Omental fat pad (tissue), 4 donors: ENCODE measurements at places on chromosomes 4 and X.

DNA sequence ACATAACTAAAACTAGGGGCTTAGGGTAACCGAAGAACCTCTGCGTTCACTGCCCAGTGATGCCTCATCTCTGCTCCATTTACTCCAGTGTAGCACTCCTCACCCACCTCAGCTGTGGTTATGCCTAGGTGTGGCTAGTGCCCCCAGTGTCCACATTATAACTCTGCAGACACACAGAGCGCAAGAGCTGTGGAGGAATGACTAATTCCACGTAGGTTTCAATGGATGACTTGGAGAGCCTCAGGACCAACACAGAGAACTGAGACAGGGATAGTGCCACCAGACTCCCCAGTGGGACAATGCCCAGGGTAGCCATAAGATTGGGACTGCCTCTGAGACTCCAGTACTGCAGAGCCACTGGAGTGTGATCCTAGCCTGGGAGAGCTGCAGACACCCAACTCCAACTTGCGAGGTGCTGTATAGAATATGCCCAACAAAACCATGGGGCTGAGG lies 542.4 kb upstream of the DIPK2B start:
- no peak for DNase-seq

DNA sequence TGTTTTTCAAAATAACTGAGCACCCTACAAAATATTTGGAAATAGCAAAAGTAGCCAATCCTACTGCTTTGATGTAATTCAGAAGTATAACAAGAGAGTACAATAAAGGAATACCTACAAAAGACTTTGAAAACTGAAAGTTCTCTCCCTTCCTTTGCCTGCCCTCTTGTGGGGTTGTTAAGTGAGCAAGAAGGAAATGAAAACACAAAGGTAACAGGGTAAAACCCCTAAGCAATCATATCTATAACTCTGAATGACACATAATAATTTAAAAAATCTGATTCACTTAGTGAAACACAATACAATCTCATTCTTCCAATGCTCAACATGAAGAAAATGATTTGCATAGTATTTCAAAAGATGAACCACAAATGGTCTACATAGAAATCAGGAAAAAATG lies 98.2 kb downstream of the FRYL start:
- DNase-seq = no peak

GRCh38 chr4:153514688-153515426 lies 48.7 kb downstream of the TMEM131L start:
- DNase-seq = no peak

DNA sequence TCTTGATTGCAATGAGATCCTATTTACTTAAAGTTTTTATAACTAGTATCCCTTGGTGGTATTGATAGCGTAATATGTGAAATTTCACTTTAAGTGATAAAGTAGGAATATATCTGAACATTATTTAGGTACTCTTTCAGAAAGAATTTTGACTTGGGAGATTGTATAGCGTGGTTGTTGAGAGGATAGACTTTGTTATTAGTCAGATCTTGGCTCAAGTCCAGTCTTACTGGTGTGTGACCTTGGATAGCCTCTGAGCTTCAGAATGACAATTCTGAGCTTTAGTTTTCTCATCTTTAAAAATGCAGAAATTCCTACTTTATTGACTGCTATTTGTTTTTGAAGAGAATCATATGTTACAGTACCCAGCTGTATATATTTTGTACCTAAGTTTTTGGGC lies 32.6 kb downstream of the DCK start:
- no peak for DNase-seq

DNA sequence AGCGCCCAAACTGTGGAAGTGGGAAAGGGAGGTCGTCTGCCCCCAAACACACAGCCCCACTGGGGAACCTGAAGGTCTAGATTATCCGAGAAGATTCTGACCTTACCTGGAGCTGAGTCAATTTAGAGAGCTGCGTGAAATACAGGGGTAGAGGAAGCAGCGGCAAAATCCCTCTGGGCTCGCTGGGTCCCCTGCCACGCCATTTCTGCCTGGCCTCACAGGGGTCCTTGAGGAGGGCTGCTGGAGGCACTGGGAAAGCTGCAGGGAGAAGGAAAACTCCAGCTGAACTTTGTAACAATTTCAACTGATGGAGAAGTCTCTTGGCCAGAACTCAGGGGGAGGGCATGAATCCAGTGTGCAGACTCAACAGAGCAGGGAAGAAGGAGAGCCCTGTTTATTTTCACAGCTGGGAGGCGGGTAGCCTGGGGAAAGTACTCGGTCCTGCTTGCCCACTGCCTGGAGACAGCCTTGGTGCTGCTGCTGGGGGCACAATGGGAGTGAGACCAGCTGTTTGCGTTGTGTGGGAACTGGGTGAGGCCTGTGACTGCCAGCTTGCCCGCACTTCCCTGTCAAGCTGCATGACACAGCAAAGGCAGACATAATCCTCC lies 93.2 kb upstream of the MAPK10 start:
- no peak for DNase-seq

DNA sequence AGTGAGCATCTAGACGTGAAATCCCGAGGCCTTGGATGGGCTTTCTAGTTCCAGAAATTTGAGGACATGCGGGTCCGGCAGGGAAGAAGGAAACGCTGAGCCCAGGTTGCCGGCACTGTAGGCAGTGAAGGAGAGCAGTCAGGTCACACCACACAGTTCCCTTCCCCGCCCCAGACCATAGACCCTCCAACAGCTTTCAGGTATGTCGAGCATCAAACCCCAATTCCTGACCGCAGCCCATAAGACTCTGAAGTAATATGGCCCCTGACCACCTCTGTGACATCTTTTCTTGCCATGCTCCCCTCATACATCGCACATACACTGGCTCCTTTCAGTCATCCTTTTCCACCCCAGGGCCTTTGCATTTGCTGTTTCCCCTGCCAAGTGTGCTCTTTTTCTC lies 23.0 kb downstream of the RTL5 start:
- DNase-seq = no peak

DNA sequence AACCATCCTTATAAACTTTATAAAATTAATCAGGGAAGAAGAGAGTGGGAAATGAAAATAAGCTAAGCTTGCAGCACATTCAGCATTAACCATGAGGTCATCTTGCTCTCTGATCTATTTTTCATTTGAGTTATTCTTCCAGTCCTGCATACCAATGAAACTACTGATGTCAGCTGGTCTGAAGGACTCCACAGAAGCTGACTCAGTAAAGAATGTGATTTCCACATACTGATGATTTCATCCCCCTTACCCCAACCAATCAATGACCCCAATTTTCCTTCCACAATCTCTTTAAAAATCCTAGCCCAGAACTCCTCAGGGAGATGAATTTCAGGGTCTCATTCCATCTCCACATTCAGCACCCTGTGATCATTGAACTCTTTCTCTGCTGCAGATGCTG lies 18.8 kb upstream of the DSPP start:
- DNase-seq = no peak

DNA sequence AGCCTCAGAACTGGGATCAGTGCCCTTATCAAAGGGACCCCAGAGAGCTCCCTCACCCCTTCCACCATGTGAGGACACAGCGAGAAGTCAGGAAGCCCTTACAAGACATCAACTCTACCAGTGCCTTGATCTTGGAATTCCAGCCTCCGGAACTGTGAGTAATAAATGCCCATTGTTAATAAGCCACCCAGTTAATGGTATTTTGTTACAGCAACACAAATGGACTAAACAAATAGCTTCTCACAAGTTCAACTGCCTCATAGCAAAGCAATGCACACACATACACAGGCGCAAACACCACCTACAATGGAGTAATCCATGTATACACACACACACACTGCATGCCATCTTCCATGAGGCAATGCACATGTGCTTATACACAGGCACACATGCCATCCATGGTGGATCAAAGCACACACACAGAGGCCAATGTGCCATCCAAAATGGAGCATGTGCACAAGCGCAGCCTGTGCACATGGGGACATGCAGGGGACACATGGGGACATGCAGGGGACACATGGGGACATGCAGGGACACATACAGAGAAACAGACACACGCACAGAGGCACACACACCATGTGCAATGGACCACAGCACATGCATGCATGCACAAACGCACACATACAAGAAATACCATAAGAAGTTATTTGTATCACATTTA lies 137.6 kb upstream of the TBL1X start:
- no peak for DNase-seq

- no peak for DNase-seq
Observed at GRCh38 chr4:174828845-174829701, at the start of gene GLRA3. Gene GLRA3, minus strand, starts transcription at chr4:174829247. Its CDS starts 436 bp downstream, at chr4:174828811.

DNA sequence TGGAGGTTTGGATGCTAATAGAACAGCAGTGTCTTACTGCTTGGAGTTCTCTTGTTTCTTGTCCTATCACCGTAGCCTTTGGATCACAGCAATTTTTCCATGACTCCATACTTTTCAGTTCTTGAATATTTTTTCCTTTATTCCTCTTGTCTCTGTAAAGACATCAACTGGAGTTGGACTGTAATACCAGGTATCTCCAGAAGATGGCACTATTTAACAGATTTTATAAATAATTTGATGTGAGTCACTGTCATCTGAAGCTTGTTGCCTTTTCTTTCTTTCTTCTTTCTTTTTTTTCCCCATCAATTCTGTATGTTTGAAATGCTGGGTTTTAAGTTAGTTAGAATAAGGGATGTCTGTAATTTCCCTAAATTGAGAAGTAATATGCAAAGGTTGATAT lies 24.1 kb downstream of the HPRT1 start:
- no peak for DNase-seq

GRCh38 chr4:177696438-177696966 lies 254.3 kb upstream of the AGA start:
- no peak for DNase-seq

GRCh38 chrX:11363069-11363594 lies 69.9 kb downstream of the AMELX start:
- no peak for DNase-seq

GRCh38 chr4:88802585-88803286 lies 105.1 kb upstream of the NAP1L5 start:
- DNase-seq = no peak

- no peak for DNase-seq
Observed at GRCh38 chr4:183823434-183823833, 81.7 kb upstream of the STOX2 start.

DNA sequence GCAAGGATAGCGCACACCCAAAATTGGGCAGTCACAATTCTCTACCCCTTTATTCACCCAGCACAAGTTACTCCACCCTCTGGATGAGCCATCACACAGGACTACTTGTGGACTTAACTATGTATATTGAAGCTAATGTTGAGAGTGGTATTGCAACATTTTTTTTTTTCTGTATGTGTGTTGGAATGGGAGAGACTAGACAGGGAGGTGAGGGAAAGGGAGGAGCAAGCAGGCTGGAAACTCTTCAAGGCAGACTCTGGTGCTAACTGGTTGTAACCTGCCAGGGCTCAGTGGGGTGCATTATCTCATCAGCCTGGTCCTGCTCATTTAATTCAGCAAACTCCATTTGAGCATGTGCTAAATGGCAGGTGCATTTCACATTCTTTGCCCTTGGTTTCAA lies 18.4 kb upstream of the CWH43 start:
- DNase-seq = no peak

DNA sequence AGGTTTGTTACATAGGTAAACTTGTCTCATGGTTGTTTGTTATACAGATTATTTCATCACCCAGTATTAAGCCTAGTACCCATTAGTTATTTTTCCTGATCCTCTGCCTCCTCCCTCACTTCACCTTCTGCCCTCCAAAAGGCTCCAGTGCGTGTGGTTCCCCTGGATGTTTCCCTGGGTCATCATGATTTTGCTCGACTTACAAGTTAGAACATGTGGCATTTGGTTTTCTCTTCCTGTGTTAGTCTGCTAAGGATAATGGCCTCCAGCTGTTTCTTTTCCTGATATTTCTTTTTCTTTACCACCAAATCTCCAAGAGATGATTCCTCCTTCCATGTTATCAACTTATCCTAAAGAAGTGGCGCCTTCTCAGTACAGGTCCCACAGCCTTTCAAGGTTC lies 543.1 kb upstream of the ADGRL3 start:
- no peak for DNase-seq

DNA sequence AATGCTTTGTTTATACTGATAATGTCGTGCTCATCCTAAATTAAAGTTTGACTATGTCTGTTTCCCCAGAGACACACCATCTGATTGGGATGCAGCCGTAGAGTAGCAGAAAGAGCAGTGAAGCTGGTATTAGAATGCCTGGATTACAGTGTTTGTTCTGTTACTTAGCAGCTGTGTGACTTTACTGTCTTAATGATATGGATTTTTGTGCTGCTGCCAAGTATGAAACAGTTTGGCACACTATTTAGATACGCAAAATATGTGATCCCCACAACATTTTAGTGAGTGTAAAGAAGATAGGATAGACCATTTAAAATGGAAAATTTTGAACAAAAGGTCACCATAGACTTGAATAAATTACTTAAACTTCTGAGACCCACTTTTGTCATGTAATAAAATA lies 1.2 kb upstream of the CHIC1 start:
- no peak for DNase-seq

GRCh38 chrX:146581981-146582712 lies 227.4 kb upstream of the CXorf51B start:
- no peak for DNase-seq

- DNase-seq = no peak
Observed at GRCh38 chrX:71195964-71196649, 26.9 kb upstream of the GJB1 start.

DNA sequence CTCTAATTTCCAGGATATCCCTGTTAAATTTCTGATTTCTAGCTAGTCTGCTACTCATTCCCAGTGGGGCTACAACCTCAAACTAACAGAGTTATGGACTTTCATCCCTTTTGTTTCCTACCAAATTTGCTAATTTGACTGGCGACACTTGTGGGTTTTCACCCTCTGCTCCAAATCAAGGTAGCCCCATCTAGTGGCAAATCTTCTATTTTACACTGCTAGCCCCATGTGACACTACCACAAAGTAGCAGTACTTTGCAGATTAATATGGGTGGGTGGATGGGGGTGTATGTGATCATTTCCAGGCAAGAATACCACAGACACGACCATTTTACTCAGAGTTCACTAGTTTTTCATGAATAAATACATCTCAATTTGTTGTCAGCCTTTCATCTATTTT lies 150.3 kb downstream of the MSL3 start:
- DNase-seq = no peak

DNA sequence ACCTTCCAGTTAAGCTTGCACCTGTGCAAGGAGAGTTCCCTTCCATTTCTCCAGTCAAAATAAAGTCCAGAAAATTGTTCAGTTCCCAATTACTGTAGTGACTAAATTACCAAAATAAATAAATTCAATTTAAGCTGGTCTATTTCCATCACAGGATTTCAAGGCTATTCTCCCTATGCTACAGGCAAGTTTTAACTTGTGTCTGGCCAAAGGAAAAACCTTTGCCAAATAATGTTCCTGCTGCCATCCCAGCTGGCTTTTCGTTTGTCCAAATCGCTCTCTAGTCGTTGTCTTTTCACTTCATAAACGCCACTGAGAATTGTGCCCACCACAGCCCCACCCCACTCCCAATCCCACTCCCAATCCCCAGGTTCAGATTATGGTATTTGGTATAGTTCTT lies 2.4 kb downstream of the KCTD8 start:
- DNase-seq = no peak

DNA sequence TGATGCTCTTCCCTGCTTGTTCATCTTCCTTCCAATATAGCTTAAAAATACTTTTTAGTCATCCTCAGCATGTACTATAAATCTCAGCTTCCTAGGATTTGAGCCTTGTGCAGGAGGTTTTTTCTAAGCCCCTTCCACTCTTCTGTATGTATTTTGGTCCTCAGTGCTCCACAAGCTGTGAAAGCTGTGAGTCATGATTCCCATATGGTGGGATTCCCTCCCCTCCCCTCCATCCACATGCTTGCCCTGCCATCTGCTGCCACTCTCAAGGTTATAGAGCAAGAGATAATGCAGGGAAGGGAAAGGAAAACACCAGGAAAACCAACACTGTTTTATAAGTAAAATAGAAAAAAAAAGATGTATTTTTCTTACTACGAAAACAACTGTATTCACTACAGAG lies 58.5 kb upstream of the AP1S2 start:
- DNase-seq = no peak

- no peak for DNase-seq
Observed at GRCh38 chr4:81197864-81198524, 17.0 kb downstream of the PRKG2 start.
